Renal cortical epithelial cell (primary cell): ENCODE measurements at places on chromosomes 12 and 14. TPM values are rescaled to one million over a fixed set of nuclear protein-coding genes. Genes with fewer than 3 reads are reported as not detected.
A peak's percentile ranks its signal among the peaks of the same experiment; 100 is the strongest.

The GPR84 gene
- not detected in 2 replicates for total RNA-seq

DNA sequence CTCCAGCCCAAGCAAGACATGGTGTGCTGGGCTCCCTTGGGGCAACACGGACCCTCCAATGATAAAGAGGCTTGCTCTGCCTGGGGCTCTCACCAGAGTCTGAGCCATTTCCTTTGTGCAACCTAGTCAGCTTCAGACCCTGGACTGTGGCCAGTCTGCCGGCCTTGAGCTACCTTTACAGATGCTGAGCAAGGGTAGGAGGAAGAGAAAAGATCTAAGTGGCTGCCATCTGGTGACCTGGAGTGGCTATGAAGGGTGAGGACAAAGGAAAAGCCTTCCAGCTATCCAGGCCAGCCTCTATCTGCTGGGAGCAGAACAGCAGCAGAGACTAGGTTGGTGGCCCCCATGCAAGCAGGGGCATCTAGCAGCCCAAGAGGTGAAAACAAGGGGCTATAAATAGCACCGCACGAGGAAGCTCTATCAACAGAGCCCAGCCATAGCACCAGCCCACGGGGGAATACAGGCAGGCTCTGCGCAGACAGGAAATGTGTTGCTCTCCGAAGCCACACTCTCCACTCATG is 230.1 kb downstream of the FOXN3 start:
- no peak for DNase-seq

The ZFP36L1 gene
- total RNA-seq = 158 and 462 TPM in 2 replicates

DNA sequence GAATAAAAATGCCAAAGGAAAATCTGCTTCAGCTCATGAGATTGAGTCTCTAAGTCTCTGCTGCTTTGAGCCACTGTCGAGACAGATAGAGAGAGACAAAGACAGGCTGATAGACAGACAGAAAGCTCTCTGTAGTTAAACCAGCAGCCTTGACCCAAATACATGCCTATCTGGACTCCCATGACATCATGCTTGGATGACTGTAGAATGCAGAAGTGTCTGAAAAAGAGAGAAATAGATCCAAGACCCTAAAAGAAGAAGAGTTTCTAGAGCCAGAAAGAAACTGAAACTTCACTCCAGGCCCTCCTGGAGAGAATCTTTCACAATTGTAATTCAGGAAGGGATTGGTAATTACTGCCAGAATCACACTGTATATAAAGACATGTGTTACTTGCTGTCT is 122.6 kb upstream of the PLXNC1 start:
- no peak for DNase-seq

The CLBA1 gene
- 8.7 and 17.8 TPM in 2 replicates for total RNA-seq

The EPYC gene
- total RNA-seq = not detected in 2 replicates

The KLRD1 gene
- total RNA-seq = under 0.01 and 4.1 TPM in 2 replicates

The CMKLR1 gene
- not detected in 2 replicates for total RNA-seq

The DACT1 gene
- 6.9 and 15.5 TPM in 2 replicates for total RNA-seq

DNA sequence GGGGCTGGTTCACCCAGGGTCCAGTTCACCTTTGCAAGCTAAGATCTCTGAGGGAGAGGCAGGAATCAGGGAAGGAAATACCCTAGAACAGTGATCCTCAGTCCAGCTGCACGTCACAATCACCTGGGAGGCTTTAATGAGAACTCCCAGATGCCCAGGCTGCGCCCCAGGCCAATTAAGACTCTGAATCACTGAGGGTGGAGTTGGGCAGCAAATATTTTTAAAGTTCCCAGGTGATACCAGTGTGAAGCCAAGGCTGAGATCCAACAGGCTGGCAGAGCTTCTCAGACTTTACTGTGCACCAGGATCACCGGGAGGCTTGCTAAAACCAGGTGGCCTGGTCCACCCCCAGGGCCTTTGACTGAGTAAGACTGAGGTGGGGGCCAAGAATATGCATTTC is 23.8 kb downstream of the MYL2 start:
- DNase-seq = peak; percentile 12

- peak; percentile 78 for DNase-seq
Observed at GRCh38 chr12:102197789-102198188, at the start of gene PMCH. Gene PMCH (minus strand): TSS chr12:102197833. CDS start chr12:102197770, 63 bp downstream.

- peak; percentile 7 for DNase-seq
Observed at GRCh38 chr14:83071888-83072501, 1538.3 kb upstream of the SEL1L start.

The CRIP2 gene
- total RNA-seq = 76.6 and 206 TPM in 2 replicates

GRCh38 chr14:75864352-75864751 is 117.4 kb downstream of the TGFB3 start:
- DNase-seq = peak; percentile 40

The GSC gene
- total RNA-seq = not detected in 2 replicates

GRCh38 chr14:64730061-64730440 is 25.8 kb downstream of the PLEKHG3 start:
- DNase-seq = no peak

The BIN2 gene
- total RNA-seq = not detected in 2 replicates

- DNase-seq = no peak
Observed at GRCh38 chr12:50600364-50600763, 95.6 kb downstream of the DIP2B start.

DNA sequence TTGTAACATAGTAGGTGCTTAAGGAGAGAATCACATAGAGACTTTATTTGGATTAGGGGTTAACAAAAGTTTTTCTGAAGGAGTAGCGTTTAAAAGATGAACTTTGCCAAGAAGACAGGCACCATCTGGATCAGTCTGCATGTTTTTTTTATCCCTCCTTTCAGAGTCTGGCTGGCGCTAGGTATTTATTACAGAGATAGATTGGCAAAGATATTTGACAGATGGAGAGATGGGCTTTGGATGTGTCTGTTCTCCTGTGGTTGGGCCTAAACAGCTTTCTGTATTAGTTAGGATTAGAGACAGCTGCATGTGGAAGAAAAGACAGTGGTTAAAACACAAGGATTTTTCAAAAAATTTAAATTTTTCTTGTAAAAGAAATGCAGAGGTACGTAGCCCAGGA is 133.9 kb downstream of the C12orf75 start:
- no peak for DNase-seq

- peak; percentile 57 for DNase-seq
Observed at GRCh38 chr12:94622475-94622874, 27.9 kb downstream of the TMCC3 start.

- peak; percentile 11 for DNase-seq
Observed at GRCh38 chr12:81610955-81611889, 147.9 kb downstream of the PPFIA2 start.

The KRT3 gene
- total RNA-seq = not detected in 2 replicates

GRCh38 chr14:98955741-98956070 is 316.3 kb downstream of the BCL11B start:
- DNase-seq = no peak

GRCh38 chr12:130873825-130874224 is 2.0 kb downstream of the RAN start:
- DNase-seq = no peak

DNA sequence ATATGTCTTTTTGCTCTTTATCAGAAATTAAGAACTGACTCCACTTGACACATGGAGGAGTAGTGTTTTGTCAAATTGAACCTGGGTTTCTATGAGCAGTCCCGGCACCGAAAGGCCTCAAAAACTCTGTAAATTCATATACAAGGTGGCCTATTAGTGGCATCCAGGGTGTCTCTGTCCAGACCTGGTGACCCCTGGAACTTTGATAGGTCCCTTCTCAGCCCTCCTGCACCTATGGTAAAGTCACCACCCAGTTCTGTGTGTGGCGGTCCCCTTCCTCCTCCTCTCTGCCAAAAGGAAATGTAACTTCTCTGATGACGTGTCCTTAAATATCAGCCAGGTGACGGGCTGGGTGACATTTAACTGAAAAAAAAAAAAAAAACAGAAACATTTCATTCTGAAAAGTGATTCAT is 204.0 kb upstream of the FOXN3 start:
- no peak for DNase-seq

- no peak for DNase-seq
Observed at GRCh38 chr14:21299562-21300130, 19.8 kb downstream of the RPGRIP1 start.

DNA sequence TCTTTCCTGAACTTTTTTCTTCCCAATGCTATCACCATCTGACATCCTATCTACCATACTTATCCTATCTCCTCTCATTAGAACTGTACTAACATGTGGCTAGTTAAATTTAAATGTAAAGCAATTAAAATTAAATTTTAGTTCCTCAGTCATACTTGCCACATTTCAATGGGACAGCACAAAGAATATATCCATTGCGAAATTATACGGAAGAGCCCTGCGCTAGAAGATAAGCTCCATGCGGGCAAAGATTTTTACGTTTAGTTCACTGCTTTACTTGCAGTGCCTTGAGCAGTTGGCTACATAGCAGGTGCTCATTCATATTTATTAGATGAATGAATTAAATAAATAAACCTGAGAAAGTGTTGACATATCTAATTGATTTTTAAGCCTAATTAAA is 33.1 kb downstream of the SEC23A start:
- no peak for DNase-seq

DNA sequence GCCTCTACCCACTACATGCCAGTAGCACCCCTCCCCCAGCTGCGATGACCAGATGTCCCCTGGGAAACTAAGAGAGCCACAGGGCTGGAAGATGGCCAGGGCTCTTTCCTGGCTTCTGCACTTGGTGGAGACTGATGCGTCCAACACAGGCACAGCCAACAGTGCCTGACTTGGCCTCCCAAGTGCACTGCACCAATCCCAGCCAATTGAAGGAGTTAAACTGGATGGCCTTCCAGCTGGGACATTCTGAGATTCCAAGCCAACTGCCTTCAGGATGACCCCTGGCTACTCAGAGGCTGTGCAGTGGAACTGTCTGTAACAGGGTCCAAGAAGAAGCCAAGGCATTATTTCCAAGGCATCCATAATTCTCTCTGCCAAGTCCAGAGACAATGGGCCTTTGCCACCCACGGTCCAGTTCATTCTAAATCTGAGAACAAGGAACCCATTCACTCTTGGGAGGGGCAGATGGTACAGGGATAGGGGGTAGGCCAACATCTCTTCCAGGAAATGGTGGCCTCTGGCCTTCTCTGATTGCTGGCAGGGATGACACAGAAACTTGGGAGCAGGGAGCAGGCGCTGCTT is 35.2 kb downstream of the PRIMA1 start:
- no peak for DNase-seq

The PIWIL1 gene
- not detected in 2 replicates for total RNA-seq

- no peak for DNase-seq
Observed at GRCh38 chr14:97524589-97525319, 727.6 kb downstream of the VRK1 start.
